Activated CD8-positive, alpha-beta T cell treated with anti-CD3 and anti-CD28 coated beads, Interleukin-2, amount 10 ng/mL, durations not matched to agents 7 days and 5 days (primary cell): ENCODE measurements at places on chromosomes 1 and 21. TPM values are rescaled to one million over a fixed set of nuclear protein-coding genes. Genes with fewer than 3 reads are reported as not detected.

The C1orf94 gene
- total RNA-seq: not detected

- H3K27ac ChIP-seq: no peak overlapping the region
- peaks cover 12% of the 10 kb centered on the region for H3K4me1 ChIP-seq
- DNase-seq: no peak
These were observed 22.4 kb upstream of the ADGRB2 start for GRCh38 chr1:31786366-31787060.

DNA sequence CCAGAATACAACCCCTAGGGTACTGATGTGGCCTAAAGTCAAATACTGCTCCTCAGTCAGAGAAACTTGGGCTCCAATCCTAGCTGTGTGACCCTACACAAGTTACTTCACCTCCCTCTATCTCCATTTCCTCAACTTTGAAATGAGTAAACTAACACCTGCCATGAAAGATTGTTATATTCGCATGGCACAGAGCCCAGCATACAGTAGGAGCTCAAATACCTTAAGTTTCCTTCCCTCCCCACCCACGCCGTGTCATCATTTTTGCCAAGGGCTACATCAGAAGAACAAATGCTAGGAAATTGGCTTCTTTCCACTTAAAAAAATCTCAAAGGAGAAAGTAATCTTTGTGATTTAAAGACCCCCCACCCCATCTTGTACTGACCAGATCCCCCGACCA is 22.2 kb upstream of the ZNF362 start:
- H3K4me1 ChIP-seq: peaks cover 12% of the 10 kb centered on the region
- H3K4me3 ChIP-seq: no peak overlapping the region
- peaks cover 4% of the 10 kb centered on the region for H3K27me3 ChIP-seq
- no peak for DNase-seq

DNA sequence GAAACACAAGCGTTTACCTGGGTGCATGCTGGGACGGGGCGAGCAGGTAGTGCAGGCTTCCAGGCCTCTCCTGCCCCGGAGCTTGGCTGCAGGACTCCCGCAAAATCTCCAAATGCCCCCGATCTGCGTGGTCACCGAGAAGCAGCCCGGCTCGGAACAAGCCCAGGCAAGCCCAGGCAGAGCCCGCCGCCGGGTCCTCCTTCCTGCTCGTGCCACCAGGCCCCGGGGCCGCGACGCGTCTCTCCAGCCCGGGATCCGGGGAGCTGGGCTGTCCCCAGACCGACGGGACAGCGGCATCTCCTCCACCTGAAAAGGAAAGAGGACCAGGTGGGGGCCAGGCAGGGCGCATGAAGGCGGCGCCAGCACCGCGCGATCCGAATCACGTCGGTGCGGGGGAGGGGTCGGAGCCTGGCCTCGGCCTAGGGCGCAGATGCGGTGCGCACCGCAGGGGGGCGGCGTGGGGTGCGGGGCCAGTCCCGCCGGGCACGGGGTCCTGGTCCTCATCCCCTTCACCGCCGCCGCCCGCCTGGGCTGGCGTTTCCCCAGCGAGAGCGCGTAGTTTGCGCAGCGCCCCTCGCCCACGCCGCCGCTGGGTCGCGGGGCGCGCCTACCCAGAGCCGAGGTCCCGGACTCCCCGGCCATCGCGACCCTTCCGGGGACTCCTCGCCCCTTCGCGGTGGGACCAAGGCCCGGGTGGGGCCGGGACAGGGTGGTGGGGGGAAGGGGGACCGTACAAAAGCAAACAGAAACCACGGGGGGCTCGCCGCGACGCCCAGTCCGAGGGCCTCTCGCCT is 52.4 kb upstream of the H6PD start:
- peak overlapping the region; percentile 77 for H3K4me3 ChIP-seq
- peak; percentile 57 for DNase-seq
- peaks cover 37% of the 10 kb centered on the region for H3K4me1 ChIP-seq
- peak overlapping the region; percentile 64 for H3K27ac ChIP-seq

DNA sequence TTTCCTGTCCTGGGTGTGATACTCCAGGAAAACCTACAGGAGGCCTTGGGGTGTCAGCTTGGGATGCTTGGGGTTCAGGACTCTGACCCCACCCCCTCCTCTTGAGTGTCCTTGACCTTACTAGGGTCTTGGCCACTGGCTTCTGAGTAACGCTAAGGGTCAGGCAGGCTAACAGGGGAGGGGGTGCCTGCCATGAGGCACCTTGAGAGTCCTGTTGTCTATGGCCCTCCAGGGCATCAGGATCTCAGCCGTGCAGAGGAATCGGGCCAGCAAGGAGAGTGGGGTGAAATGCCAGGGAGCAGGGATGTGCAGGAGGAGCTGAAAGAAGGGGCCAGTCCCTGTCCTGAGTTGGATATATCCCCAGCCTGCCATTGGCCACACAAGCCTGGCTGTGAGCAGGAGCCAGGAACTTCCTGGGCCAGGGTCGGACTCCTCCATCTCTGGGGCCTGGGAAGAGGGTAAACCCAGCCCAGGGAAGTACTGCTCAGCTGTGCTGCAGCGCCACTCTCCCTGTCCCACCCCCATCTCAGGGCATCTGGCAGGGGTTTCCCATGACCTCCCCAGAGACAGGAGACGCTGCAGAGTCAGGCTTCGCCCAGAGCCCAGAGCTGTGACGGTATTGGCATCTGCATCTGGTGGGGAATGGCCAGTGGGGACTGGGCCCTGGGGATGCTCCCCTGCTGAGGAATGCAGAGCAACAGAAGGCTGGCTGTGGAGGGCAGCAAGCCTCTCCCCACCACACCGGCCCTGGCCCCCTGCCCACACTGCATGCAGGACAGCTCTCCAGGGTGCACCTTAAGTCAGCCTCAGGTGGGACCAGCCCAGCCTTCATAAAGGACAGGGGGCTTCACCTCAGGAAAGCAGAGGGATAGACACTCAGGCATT is 6.3 kb downstream of the KIF21B start:
- H3K27ac ChIP-seq: peak overlapping the region; percentile 100
- H3K4me3 ChIP-seq: peak overlapping the region; percentile 36
- H3K27me3 ChIP-seq: no peaks in the 10 kb centered on the region

DNA sequence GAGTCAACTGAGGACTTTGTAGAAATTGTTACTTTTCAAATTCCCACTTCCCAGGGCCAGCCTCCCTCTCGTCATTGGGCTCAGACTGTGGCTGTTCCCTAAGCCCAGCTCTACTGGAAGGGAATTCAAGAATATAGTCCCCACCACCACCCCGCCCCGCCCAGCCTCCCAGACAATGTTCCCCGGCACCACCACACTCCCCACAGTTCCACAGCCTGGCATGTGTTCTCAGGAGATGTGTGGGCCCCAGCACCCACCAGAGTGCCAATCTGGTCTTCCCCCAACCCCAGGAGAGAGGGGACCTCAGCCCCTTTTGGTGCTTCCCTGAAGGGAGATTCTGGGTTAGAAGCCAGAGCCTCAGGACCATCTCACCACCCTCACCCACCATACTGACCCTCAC is 120.1 kb downstream of the SYT2 start:
- H3K36me3 ChIP-seq: no peaks in the 10 kb centered on the region
- no peak for DNase-seq
- peaks cover 15% of the 10 kb centered on the region for H3K4me1 ChIP-seq
- H3K27ac ChIP-seq: no peak overlapping the region
- H3K27me3 ChIP-seq: no peaks in the 10 kb centered on the region

- no peak overlapping the region for H3K27ac ChIP-seq
- no peak overlapping the region for H3K4me3 ChIP-seq
- no peaks in the 10 kb centered on the region for H3K36me3 ChIP-seq
- DNase-seq: no peak
- H3K4me1 ChIP-seq: no peaks in the 10 kb centered on the region
These were observed 19.1 kb downstream of the ARHGAP29 start for GRCh38 chr1:94218332-94218731.

DNA sequence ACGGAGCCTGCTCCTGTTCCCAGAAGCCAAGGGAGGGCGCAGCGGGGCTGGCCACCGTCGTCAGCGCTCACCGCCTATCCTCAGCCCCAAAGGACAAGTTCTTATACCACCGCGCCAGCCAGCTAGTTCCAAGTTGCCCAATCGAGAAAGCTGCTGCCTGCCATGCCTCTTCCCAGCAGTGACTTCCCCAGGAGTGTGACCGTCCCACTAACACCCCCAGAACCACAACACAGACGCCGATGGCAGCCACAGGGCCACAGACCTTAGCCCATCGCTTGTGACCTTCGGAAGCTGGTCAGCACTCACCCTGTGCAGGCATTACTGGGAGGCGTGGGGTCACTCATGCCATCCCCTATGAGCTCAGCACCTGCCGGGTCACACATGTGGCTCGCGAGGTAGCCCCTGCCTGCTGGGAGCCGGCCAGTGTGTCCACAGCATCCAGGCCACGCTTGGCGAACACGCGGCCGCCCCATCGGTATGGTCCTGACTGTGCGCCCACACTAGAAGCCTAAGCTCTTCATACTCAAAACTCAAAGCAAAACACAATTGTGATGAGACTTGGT is 20.1 kb downstream of the NADK start:
- DNase-seq: no peak
- H3K4me1 ChIP-seq: no peaks in the 10 kb centered on the region
- H3K4me3 ChIP-seq: no peak overlapping the region
- H3K27me3 ChIP-seq: no peaks in the 10 kb centered on the region
- peaks cover 41% of the 10 kb centered on the region for H3K36me3 ChIP-seq
- H3K27ac ChIP-seq: no peak overlapping the region

DNA sequence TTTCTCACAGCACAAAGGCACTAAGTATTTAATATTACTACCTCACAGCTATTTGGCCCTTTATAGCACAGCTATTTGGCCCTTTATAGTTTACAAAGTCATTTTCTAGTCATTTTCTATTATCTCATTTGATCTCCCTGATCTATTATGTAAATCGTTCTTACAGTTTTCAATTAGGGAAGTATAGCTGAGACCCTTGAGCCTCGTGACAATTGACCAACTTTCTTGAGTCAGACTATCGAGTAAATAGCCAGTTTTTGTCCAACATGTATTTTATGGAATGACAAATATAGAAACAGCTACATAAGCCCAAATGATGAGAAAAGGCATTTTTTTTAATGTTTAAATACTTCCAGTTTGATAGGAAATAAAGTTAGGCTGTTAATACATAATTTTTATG is 7.0 kb upstream of the ANGPTL1 start:
- no peak for DNase-seq
- H3K36me3 ChIP-seq: no peaks in the 10 kb centered on the region
- H3K4me1 ChIP-seq: peaks cover under 1% of the 10 kb centered on the region
- no peaks in the 10 kb centered on the region for H3K27me3 ChIP-seq
- H3K4me3 ChIP-seq: no peak overlapping the region

GRCh38 chr1:26168410-26169197 is at the start of gene C1orf232:
TSS of gene C1orf232 (minus strand) at chr1:26168963. CDS start at chr1:26168499, 464 bp downstream.
- H3K36me3 ChIP-seq: peaks cover 4% of the 10 kb centered on the region
- peaks cover 16% of the 10 kb centered on the region for H3K27me3 ChIP-seq
- H3K4me1 ChIP-seq: peaks cover 31% of the 10 kb centered on the region
- no peak for DNase-seq
- H3K4me3 ChIP-seq: peak within 1 kb of the TSS; percentile 89
- peak within 1 kb of the TSS; percentile 89 for H3K27ac ChIP-seq

- H3K27me3 ChIP-seq: no peaks in the 10 kb centered on the region
- H3K36me3 ChIP-seq: no peaks in the 10 kb centered on the region
- no peak overlapping the region for H3K27ac ChIP-seq
- no peak overlapping the region for H3K4me3 ChIP-seq
These were observed 70.4 kb upstream of the ACTRT2 start for GRCh38 chr1:2950926-2951305.

DNA sequence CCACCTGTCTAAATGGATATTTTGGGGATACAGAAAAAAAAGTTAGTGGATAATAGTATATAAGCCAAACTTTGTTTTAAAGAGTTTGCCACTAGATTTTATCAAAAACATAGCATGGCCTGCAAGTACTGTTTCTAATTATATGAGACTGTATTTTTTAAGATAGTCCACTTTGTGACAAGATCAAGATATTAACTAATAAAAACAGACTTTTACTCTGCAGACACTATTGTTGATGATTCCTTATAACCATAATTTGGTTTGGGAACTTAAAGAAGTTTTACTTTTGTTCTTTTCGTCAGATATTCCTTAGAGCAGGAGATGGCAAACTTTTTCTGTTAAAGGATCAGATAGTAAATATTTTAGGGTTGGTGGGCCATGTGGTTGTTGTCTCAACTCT is 36.4 kb downstream of the SMG7 start:
- H3K36me3 ChIP-seq: peaks cover 3% of the 10 kb centered on the region
- no peaks in the 10 kb centered on the region for H3K27me3 ChIP-seq
- H3K4me3 ChIP-seq: no peak overlapping the region
- DNase-seq: no peak
- peaks cover 6% of the 10 kb centered on the region for H3K4me1 ChIP-seq
- H3K27ac ChIP-seq: no peak overlapping the region

GRCh38 chr1:21623410-21623961 is 45.7 kb downstream of the RAP1GAP start:
- no peaks in the 10 kb centered on the region for H3K36me3 ChIP-seq
- peaks cover 2% of the 10 kb centered on the region for H3K4me1 ChIP-seq
- no peak overlapping the region for H3K4me3 ChIP-seq
- no peak for DNase-seq
- H3K27ac ChIP-seq: no peak overlapping the region

DNA sequence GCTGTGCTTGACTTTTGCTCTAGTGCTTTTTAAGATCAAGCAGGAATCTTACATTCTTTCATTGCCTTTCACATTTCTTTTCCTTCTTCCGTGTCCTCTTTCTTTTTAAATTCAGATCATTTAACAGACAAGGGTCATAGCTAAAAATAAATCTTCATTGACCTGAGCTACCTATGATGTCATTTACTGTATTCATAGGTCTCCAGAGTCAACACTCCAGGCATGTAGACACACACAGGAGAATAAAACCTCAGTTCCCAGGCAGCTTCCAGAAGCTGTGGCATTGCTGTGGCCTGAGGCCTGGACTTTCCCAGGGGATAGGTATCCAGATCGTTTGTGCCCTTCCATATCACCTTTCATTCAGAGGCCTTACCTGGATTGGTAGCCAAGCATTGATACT is 38.5 kb upstream of the ENAH start:
- no peaks in the 10 kb centered on the region for H3K4me1 ChIP-seq
- peaks cover 2% of the 10 kb centered on the region for H3K27me3 ChIP-seq
- no peaks in the 10 kb centered on the region for H3K36me3 ChIP-seq

DNA sequence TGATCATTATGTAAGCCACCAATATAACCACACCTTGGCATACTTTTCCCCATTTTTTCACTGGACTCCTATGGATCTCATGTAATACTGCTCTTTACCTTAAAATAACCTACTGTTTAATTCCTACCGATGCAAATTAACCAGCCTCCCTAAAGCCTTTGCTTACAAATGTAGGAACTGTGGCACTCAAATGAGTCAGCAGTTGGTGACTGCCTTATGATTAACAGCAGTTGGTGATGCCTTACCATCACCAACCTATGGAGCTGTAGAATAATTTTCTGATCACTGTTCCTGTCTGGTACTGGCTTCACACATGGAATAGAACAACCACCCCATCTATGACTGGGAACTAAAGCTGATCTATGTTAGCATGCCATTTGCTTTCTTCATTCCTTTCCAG is 7.8 kb upstream of the NUDT17 start:
- no peak overlapping the region for H3K27ac ChIP-seq
- no peak overlapping the region for H3K4me3 ChIP-seq
- H3K4me1 ChIP-seq: no peaks in the 10 kb centered on the region
- peaks cover 58% of the 10 kb centered on the region for H3K36me3 ChIP-seq

DNA sequence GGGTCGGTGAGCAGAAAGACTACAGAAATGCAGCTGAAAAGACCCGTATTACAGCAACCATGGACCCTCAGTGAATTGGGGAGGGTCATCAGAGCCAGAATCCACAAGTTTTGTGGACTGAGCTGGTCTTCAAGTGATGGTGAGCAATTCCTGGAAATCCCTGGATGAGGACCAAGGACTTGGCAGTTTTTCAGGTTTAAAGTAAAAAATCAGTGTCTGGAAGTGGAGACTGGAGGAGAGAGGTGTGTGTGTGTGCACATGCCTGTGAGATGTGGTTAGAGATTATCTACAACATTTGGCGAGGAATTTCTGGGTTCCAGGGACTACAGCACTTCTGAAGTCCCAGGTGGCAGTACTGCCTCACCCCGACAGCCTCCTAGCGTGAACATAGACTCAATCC is 56.4 kb downstream of the KIRREL1 start:
- no peak overlapping the region for H3K27ac ChIP-seq
- H3K27me3 ChIP-seq: peaks cover 7% of the 10 kb centered on the region
- no peak overlapping the region for H3K4me3 ChIP-seq
- no peaks in the 10 kb centered on the region for H3K36me3 ChIP-seq
- DNase-seq: no peak
- H3K4me1 ChIP-seq: no peaks in the 10 kb centered on the region
